ENCODE measurements at places on chromosomes 6 and 20. TPM values are rescaled to one million over a fixed set of nuclear protein-coding genes. Genes with fewer than 3 reads are reported as not detected.

Gene CASS4
- 0.69 TPM for total RNA-seq

Gene HCRTR2
- 30.0 TPM for total RNA-seq

Gene MATN4
- 4.8 TPM for total RNA-seq

Gene DSTN
- 268 TPM for total RNA-seq

Gene TINAG
- not detected for total RNA-seq

Gene PTPRT
- 41.5 TPM for total RNA-seq

Gene MDFI
- 21.7 TPM for total RNA-seq

Gene DEFB132
- total RNA-seq = not detected

Gene PCED1A
- 18.0 TPM for total RNA-seq

Gene PCSK2
- 30.2 TPM for total RNA-seq

Gene SIRPB1
- 1.2 TPM for total RNA-seq

Gene HLA-DRB1
- 9.9 TPM for total RNA-seq

Gene ULBP3
- total RNA-seq = 14.1 TPM

Gene ADGRG6
- 9.9 TPM for total RNA-seq

Gene KCNQ5
- total RNA-seq = 5.5 TPM

Gene BFSP1
- total RNA-seq = 2.5 TPM

Gene NT5DC1
- 6.5 TPM for total RNA-seq

Gene STK4
- 31.6 TPM for total RNA-seq

Gene CALHM4
- 0.46 TPM for total RNA-seq

Gene MYB
- 4.8 TPM for total RNA-seq
